ACHN (cell line): ENCODE measurements at places on chromosomes 12 and 14.
A peak's percentile ranks its signal among the peaks of the same experiment; 100 is the strongest.

GRCh38 chr12:45718306-45718705 lies 11.2 kb upstream of the ARID2 start:
- DNase-seq, result no peak

- no peak for DNase-seq
Observed at GRCh38 chr12:22765421-22766130, 140.6 kb downstream of the ETNK1 start.

GRCh38 chr12:94178882-94179281 lies 30.5 kb downstream of the PLXNC1 start:
- DNase-seq, result no peak

DNA sequence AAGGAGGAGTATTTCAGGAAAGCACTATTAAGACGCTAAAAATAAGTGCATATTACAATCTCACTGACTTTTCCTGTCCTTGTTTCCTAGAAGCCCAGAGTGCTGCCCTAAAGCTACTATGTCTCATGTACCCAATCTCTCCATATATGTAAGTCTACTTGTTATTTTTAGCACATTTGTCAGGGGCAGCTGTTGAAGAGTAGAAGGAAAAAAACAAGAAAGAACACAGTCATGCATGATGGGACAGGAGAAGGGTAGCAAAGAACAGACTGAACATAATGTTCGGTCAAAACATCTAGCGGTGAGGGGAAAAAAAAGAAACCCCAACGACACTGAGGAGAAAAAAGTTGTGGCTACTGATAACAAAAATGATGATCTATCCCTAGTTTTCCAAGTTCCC lies 14.3 kb downstream of the YBX3 start:
- no peak for DNase-seq

- no peak for DNase-seq
Observed at GRCh38 chr14:22601996-22602395, 3.9 kb downstream of the ABHD4 start.

GRCh38 chr12:65122703-65123102 lies 1.6 kb upstream of the WIF1 start:
- DNase-seq, result no peak

GRCh38 chr12:1053690-1054089 lies 62.7 kb downstream of the ERC1 start:
- no peak for DNase-seq

- no peak for DNase-seq
Observed at GRCh38 chr12:1826867-1827705, 6.7 kb downstream of the LRTM2 start.

- no peak for DNase-seq
Observed at GRCh38 chr12:45406988-45407850, 191.3 kb downstream of the ANO6 start.

DNA sequence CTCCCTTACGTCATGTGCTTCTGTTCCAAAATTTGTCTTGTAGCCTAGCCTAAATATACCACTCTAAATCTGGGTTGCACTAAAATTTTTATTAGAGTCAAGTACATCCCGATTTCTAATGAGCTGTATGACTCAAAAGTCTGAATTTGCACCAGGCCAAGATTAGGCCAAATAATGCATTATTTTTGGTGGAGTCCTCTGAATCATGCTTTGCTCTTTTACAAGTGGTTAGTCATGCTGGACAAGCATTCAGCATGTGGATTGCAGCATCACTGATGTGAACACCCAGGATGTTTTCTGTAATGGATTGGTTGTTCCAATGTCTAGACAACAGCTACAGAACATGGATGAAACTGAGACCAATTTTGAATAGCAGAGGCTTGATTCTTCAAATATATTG lies 23.7 kb downstream of the HEBP1 start:
- DNase-seq, result peak; percentile 86

GRCh38 chr14:79352076-79352630 lies 859.2 kb downstream of the DIO2 start:
- no peak for DNase-seq

DNA sequence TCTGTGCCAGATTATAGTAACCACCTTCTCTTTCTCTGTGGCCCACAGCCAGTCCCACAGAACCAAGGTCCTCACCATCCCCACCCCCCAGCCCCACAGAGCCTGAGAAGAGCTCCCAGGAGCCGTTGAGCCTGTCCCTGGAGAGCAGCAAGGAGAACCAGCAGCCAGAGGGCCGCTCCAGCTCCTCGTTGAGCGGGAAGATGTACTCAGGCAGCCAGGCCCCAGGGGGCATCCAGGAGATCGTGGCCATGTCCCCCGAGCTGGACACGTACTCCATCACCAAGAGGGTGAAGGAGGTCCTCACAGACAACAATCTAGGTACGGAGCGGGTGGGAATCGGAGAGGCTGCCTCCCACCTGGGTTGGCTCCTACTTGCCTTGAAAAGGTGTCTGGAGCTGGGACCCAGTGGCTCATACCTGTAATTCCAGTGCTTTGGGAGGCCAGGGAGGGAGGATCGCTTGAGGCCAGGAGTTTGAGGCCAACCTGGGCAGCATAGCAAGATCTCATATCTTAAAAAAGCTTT lies 34.4 kb downstream of the PHETA1 start:
- DNase-seq, result no peak

DNA sequence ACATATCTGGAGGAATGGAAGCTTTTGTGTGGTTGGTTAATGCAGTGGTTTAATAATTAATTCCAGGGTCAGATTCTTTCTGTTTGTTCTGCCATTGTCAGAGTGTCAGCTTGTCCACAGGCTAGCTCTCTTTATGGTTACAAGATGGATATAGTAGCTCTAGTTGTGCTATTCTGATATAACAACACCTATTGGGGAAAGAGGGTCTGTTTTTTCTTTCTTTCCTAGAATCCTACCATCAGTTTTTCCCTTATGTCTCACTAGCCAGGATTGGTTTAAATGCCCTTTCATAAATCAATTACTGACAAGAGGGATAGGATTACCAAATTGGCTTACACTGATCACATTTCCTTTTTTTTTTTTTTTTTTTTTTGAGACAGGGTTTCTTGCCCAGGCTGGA lies 27.8 kb downstream of the CNOT2 start:
- peak; percentile 67 for DNase-seq

- DNase-seq, result no peak
Observed at GRCh38 chr12:66548338-66549049, 130.4 kb downstream of the GRIP1 start.

DNA sequence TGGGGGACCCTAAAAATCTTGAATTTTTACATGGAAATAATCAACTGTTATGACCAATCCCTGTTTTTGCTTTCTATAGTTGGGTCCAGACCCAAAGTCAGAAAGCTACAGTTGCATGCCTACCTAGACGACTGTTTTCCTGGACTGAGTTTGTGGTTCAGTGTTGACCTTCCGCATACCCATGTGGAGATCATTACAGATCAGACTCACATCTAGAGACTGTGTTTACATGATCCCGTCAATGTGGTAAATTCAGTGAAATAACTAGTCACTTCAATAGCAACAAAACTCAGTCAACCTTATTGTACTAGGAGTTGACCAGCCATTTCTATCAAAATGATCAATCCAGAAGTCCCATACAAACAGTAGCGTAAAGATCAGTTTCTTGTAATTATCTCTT lies 257.6 kb downstream of the EGLN3 start:
- no peak for DNase-seq

DNA sequence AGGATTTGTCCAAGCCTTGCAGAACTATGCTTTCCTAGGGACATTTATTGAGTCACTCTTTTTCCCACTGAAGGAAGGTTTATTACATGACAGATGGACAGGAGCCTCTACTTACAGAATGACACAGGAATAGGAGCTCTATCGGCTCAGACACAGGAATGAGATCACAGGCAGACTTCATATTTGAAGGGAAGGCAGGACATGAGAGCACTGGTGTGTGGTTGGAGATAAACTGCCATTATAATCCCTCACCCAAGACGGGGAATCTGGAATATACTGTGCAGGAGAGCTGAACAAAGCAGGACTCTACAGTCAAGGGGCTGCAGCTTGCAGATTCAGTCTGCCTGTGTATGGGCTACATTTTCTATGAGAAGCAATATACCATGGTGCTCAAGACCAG lies 26.8 kb upstream of the IL22 start:
- no peak for DNase-seq

DNA sequence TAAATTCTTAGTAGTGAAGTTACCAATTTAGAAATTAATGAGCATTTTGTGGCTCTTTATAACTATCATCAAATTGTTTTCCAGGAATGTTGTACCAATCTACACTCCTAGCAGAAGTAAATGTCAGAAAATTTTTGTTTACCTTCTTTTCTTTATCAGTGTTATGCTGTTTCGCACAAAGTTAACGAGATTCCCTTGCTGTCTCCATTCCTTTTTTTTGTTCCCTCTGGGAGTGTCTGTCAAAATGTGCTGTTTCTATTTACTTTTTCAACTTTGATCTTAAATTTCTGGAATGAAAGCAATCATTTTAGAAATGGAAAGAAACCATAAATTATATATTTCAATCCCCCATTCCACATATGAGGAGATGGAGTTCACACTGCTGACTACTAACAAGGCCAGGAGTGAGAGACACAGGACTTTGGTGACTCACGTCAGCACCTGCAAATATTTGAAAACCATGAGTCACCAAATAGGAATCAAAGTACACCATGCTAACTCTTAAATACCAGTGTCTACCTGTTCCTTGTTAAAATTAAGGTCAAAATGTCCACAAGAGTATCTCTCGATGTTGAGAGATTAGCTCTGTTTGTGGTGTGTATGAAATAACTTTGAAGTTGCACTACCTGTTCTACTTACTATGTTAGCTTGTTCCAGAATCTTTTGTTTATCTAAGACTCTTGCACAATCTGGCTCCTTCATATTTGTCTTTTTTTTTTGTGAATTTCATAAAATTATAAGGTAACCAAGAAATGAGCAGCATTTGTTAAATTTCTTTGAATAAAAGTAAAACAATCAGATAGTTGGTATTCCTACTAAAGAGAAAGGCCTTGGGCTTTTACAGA lies 106.0 kb downstream of the RMST start:
- DNase-seq, result peak; percentile 51

DNA sequence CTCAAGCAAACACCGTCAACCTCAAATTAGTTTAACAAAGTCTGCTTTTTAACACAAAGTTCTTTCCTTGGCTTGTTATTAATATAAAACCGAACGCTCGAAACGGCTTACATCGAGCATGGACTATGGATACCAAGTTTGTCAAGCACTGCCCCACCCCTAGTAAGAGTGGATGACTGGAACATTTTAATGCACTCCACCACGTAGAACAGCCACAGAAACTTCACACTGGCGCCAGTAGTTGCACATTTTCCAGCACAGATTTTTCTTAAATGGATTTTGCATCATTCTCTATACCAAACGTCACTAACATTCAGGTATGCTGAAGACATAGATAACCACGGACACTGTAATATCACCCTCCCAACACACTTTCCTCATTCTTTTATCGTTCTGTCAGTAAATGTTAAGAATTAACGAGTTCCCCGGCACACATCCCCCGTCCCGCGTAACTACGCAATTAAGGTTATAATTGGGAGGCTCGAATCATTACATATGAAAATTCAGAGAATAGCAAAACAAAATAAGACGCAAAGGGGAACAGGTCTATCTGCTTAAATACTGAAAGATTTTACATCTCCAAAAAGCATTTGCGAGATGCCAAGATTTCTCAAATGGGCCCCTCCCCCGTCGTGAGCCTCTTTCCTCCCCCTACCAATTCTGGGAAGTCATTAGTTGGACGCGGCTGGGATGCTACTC lies 990 bp downstream of the FERMT2 start:
- peak; percentile 55 for DNase-seq

DNA sequence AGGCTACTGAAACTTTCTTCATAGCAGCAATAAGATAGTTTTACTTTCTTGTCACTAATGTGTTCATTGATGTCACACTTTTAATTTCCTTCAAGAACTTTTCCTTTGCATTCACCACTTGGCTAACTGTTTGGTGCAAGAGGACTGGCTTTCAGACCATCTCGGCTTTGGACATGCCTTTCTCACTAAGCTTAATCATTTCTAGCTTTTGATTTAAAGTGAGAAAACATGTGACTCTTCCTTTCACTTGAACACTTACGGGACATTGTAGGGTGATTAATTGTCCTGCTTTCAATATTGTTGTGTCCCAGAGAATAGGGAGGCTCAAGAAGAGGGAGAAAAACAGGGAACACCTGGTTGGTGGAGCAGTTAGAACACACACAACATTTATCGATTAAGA lies 41.9 kb downstream of the IFNG start:
- no peak for DNase-seq

DNA sequence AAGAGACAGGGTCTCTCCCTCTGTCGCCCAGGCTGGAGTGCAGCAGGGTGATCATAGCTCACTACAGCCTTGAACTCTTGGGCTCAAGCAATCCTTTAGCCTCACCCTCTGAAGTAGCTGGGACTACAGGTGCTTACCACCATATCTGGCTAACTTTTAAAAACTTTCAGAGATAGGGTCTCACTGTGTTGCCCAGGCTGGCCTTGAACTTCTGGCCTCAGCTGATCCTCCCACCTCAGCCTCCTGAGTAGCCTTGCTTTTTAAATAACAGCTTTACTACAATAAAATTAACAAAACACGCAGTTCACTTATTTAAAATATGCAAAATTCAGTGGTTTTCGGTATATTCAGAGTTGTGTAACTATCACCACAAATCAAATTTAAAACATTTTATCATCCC lies 79.0 kb downstream of the RCOR1 start:
- no peak for DNase-seq

DNA sequence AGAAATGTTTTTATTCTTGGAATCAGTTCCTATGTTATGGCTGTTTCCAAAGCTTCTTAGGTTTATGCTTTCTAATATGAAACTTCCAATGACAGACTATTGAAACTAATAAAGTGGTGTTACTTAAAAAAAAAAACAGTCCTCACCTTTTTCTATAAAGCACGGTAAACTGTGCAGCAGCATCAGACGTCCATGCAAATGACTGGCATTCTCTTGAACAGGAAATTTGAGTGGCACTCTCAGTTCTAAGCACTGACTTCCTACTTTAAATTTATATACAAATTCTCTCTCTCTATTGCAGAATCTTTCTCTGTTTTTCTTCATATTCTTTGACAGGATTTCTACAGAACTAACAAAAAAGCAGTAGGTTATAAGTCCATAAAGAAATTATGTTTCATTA lies 2.8 kb upstream of the RAD51AP1 start:
- no peak for DNase-seq

DNA sequence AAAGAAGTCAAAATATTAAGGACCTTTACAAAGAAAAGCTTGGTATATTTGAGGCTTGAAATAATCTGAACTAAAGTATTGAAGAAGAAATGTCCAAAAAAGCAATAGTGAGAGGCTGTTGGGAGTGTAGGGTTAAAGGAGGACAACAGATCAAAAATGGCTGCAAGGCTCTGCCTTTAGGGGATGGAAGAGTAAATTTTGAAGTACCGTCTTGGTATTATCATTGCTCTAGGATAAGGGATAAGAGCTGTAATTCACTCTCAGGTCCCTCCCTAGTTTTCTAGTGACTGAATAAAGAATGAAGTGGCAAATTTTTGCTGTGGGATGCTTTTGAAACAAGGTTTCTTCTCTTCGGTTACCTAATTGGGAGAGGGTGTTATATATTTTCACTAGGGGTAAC lies 38.7 kb downstream of the LEMD3 start:
- no peak for DNase-seq

DNA sequence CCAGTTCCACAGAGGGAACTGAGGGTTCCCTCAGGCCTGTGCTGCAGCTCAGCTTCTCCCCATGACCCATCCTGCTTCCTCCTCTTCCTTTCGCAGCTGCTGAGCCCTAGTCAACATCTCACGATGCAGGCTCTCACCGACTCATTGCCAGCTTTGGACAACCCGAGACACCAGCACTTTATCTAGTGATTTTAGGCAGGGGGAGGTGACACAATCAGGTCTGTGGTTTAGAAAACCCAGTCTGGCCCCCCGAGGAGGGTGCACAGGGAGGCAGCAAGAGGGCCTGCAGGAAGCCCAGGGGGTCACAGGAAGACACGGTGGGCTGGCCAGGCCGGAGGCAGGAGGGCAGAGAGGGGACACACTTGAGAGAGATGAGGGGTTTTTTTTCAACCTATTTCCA lies 35.4 kb downstream of the DIO3 start:
- no peak for DNase-seq
